ENCODE measurements at places on chromosomes 5 and 9. TPM values are rescaled to one million over a fixed set of nuclear protein-coding genes. Genes with fewer than 3 reads are reported as not detected.

DNA sequence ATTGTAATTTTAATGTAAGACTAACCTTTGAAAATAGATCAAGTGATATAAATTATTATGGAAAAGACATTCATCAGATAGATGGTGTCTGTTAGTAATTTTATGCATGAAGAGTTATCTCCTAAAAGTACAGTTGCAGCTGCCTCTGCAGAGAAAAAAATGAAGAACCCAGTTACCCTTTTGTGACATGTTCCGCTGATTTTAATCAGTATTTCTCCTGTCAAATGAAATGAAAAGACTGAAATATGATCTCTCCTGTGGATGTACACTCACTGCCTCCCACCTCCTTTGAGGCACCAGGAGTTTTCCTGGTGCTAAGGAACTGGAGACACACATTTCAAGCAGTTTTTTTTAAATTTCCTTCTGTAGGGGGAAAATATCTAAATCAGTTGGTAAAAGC, 277.4 kb downstream of the KIF4B start:
- no peak for DNase-seq

- no peak for DNase-seq
Measured at GRCh38 chr5:163424836-163425235, 12.6 kb upstream of the CCNG1 start.

The CAPSL gene
- not detected for total RNA-seq

The PFN3 gene
- not detected for total RNA-seq

The IL4 gene
- total RNA-seq = not detected

Data from right atrium auricular region (tissue), 2 donors.